RPMI8226 (cell line): ENCODE measurements at places on chromosomes 12 and 14.
A peak's percentile ranks its signal among the peaks of the same experiment; 100 is the strongest.

- peak; percentile 75 for DNase-seq
Observed at GRCh38 chr14:20412876-20413743, at the start of gene TEP1. TSS of gene TEP1 (minus strand) at chr14:20413501. CDS start at chr14:20408439, 5,062 bp downstream.

GRCh38 chr12:87117526-87117925, 861.3 kb upstream of the MGAT4C start:
- no peak for DNase-seq

DNA sequence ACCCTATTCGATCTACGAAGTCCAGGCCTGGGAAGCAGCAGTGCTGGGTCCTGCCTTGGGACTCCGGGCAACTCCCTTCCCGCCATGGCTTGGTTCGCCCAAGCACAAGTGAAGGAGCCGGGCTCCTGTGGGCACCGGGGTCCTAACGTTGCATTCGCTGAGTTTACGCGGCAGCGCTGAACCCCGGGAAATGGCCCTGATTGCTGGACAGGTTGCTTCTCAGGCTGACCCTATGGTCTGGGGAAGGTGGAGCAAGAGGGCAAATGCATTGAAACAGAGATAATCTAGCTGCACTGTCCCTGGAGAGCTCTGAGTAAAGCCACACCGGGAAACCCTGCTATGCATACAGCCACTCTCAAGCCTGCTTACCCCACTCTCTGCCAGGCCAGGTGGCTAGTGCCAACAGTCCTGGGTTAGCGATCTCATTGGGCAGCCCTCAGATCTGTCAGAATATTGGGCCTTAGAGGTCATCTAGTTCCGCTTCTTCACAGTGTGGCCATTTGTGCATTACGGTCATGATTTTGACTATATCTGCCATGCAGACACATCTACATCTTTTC, 11.3 kb downstream of the SYNE3 start:
- peak; percentile 78 for DNase-seq

DNA sequence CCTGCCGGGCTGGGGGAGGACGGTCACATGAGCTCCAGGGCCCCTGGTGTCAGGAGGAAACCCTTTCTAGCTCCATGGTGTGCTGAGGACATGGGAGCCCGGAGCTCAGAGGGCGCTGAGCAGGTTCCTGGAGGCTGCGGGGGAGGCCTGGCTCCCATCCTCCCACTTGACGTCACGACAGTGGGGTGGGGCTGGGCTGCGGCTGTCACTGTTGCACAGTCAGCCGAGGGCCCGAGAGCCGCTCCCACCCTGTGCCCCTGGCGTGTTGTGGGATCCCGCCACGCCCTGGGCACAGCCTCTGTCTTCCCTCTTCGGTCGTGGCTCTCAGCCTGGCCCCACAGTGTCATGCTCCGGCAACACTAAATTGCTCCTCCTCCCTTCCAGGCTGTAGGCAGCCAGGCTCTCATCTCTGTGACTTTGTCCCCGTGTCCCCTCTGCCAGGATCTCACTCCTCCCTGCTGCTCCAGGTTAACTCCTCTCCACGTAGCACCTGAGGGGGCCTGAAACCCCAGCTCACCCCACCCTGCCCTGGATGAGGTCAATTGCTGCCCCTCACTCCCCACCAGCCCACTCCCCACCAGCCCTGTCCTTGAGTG, 33.0 kb downstream of the BEGAIN start:
- peak; percentile 22 for DNase-seq

DNA sequence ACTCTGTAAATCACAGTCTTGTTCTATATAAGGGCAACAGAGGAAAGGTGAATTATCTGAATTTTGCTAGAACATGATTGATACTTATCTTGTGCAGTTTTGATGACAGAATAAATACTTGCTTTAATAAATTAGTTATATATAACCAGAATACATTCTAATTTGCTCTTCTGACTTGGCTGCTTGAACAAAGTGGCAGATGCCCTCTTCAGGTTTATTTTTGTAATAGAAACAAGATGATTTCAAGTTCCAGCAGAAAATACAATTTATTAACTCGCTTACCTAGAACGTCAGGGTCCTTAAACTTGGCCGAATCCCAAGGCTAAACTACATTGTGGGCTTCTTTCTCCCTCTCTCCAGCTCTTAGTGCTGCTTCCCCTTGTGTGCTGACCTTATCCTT, 57.6 kb upstream of the SSTR1 start:
- no peak for DNase-seq

- no peak for DNase-seq
Observed at GRCh38 chr14:33680873-33681272, 270.0 kb downstream of the EGLN3 start.

GRCh38 chr12:105705765-105706164, 375.3 kb downstream of the C12orf75 start:
- DNase-seq: peak; percentile 16

- peak; percentile 13 for DNase-seq
Observed at GRCh38 chr12:130161261-130162243, 712 bp upstream of the FZD10 start.
